ENCODE measurements at places on chromosomes 6 and 20.
A peak's percentile ranks its signal among the peaks of the same experiment; 100 is the strongest.

- DNase-seq, result no peak
These were observed 78.1 kb downstream of the AFDN start for GRCh38 chr6:167904791-167905190.

- DNase-seq, result no peak
These were observed 41.4 kb upstream of the LAMA2 start for GRCh38 chr6:128841518-128841917.

DNA sequence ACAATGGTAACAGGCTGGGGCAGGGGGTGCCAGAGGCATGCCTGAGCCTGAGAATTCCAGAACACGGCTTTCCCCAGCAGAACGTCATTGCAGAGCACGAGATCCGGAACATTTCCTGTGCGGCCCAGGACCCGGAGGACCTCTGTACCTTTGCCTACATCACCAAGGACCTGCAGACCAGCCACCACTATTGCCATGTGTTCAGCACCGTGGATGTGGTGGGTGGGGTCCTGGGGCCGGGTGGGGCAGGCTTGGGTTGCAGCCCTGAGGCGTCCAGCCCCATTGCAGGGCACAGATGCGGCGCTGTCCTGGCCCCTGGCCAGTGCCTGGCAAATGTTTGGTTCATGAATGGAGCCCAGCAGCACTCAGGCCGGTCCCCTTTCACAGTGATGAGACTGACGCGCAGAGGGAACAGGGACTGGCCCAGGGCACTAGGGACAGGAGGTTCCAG lies 57.1 kb downstream of the TCP11 start:
- DNase-seq, result no peak

DNA sequence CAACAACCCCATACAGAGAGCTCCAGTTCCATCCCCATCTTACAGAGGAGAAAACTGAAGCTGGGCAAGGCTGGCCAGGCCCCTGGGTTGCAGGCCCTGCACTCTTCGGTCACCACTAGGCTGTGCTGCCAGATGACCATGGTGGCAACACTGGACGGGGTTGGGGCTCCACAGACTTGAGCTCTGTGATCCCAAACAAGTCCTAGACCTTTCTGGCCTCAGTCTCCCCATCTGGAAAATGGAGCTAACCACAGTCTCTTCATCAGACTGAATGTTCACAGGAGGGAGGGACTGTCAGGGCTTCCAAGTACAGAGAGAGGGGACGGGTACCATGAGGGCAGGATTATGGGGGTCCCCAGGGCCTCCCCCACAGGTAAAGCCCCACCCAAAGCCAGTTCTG lies 41.3 kb upstream of the NOL4L start:
- DNase-seq, result no peak

- DNase-seq, result peak; percentile 48
These were observed 44.2 kb upstream of the SUPT3H start for GRCh38 chr6:45421709-45422502.

- no peak for DNase-seq
These were observed 807.5 kb upstream of the FLRT3 start for GRCh38 chr20:15144916-15145315.

GRCh38 chr6:466564-466963 lies 75.0 kb downstream of the IRF4 start:
- DNase-seq, result no peak

- DNase-seq, result no peak
These were observed 27.9 kb downstream of the ADTRP start for GRCh38 chr6:11750682-11751081.

- DNase-seq, result peak; percentile 60
These were observed 459.7 kb upstream of the HTR1E start for GRCh38 chr6:86477500-86478148.

DNA sequence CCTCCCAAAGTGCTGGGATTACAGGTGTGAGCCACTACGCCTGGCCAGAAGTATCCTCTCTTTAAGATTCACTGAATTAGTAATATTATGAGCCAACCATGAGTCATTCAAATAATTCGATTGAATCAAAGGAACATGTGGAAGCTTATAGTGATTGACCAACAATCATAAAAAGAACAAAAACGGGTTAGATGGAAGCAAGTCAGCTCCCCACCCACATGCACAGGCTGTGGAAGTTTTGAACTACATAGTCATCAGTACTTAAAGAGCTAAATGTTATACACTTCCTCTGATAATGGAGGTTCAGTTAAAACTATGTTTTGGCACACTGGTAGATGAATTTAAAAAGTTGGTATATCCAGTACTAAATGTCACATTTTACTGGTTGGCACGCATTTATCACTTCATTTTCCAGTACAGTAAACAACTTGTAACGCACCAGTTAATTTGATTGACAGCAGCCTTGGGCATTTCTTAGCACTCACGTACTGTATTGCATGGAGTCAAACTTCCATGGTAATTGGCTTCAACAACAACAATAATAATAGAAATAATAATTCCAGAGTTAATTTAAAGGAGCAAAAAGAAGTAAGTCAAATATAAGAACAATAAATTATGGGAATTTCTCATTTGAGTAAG lies 1107.3 kb upstream of the MAP3K7 start:
- no peak for DNase-seq

- no peak for DNase-seq
These were observed 487.5 kb downstream of the EPM2A start for GRCh38 chr6:145247692-145248419.

DNA sequence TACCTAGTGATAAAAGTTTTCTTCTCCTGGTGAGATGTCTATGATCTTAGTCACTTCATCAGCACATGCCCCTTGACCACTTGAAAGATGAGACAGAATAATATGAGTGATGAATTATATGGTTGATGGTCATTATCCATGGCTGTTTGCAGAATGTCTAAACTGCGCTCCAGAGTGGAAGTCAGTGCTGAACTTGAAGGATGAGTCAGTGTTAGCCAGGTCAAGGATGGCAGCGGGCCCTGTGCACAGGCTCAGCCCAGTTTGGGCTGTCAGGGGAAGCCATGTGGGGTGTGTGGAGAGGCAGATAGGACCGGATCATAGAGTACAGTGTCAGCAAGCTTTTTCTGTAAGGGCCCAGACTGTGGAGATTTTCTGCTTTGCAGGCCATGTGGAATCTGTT lies 67.2 kb upstream of the KIF25 start:
- DNase-seq, result no peak

DNA sequence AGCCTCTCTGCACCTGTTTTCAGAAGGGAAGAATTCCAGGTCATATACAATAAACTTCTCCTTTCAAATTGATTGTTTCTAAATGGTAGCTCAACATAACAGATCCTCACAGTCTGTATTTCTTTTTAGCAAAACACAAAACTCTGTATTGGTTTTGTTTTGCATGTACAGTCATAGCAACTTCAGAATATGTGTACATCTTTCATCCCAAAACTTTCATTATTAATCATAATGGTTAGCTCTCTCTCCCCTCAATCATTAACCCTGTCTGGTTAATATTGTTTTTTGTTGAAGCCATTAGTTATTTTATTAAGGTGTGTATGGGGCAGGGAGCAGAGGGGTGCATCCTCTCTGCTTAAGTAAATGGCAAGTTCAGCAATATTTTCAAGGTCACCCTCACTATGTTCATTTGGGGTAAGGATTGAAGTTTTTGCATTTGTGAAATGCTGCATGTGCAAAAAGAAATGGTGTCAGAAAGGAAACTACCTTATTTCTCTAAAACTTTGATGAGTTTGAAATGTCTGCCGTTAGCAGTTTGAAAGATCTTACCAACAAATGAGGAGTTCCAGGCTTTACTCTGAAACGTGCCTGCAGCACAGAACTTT lies 136.8 kb upstream of the BTBD3 start:
- DNase-seq, result no peak

DNA sequence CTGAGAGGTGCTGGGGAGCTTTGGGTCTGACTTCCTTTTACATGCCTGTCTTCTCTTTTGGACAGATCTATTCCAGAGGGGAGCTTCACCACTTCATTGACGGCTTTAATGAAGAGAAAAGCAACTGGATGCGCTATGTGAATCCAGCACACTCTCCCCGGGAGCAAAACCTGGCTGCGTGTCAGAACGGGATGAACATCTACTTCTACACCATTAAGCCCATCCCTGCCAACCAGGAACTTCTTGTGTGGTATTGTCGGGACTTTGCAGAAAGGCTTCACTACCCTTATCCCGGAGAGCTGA lies 13.1 kb downstream of the PRDM1 start:
- no peak for DNase-seq

- DNase-seq, result no peak
These were observed 167.1 kb downstream of the PHF3 start for GRCh38 chr6:63802606-63803206.

GRCh38 chr6:145295746-145296145 lies 439.6 kb downstream of the EPM2A start:
- DNase-seq, result no peak

GRCh38 chr6:159101656-159102055 lies 56.9 kb upstream of the TAGAP start:
- DNase-seq, result no peak

- no peak for DNase-seq
These were observed 84.5 kb downstream of the DNAH8 start for GRCh38 chr6:38799529-38800184.

- no peak for DNase-seq
These were observed 86.3 kb upstream of the PMEPA1 start for GRCh38 chr20:57795977-57796560.

GRCh38 chr6:45988635-45989034 lies 27.0 kb downstream of the CLIC5 start:
- no peak for DNase-seq

- no peak for DNase-seq
These were observed 192.7 kb upstream of the SLC35B3 start for GRCh38 chr6:8628063-8628462.

DNA sequence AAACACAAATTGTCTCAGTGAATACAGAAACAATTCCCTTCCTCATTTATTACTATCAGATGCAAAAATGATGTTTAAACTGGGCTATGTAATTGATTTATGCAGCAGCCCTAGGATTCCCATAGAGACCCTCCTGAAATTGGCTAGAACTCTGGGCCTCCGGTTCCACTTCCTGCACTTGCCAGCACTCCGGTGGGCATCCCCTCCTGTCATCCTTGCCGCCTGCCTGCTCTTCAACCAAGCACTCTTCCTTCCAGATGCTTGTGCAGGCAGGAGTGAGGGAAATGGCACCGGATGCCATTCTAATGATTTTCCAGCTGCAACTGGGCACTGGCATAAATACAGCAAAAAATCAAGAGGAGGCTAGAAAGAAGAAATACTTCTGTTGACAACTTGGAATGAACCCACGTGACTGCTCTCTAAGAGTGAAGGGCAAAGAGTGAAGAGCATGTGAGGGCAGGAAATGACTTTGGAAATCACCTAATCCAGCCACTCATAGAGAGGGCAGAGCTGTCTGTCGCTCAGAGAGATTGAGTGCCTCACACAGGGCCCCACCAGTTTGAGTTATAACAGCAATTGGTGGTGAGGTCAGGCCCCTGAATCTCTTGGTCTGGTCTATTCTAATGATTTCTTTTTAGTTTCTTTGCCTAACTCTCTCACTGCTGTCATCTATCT lies 3.7 kb upstream of the NEDD9 start:
- DNase-seq, result no peak

- DNase-seq, result no peak
These were observed 122.5 kb upstream of the BMP2 start for GRCh38 chr20:6644813-6645628.

DNA sequence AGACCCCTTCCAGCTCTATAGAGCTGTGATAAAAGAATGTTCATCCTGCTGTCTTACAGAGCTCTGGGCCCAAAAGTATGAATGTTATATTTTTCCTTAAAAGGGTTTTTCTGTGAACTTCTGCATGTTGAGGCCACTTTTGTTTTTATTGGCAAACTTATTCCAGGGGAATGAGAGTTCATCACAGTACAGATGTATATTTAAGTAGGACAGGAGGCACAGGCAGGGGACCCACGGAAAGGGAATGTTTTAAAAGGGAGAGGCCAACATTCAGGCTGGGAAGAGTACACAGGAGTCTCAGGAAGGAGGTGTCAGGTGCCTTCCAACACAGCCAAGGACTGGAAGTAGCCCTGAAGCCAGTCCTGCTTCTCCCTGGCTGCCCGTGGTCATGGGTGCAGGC lies 148.4 kb downstream of the EYA2 start:
- no peak for DNase-seq

DNA sequence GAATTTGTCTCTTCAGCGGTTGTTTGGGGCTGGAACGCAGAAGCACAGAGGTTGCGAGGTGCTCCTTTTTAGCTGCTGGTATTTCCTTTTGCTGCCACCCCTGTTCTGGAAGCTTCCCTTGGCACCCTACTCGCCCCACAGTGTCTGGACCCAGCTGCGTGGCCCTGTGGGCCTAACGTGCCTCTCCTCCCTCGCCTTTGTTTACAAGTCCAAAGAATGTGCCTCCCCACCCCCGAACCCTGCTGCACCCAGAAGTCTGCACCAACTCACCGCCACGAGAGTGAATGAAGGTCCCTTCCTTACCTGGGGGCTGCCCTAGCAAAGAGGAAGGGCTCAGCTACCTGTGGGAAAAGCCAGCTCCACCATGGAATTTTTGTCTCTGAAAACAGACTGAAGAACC lies 139.7 kb upstream of the RPS6KA2 start:
- DNase-seq, result no peak

DNA sequence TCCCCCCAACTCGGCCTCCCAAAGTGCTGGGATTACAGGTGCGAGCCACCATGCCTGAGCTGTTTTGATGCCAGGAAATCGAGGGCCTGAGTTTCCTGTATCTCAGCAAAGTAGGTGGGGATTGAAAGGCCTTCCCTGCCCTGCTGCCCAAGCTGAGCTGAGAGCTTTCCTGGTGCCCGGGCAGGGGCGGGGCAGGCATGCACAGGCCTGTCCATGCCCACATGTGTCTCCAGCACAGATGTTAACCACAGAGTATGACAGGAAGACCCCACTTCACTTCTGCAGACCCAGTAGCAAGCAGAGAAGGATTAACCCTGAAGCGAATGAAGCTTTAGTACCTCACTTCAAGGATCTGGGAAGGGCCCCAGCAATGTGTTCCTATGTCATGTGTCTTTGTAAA lies 66.0 kb downstream of the GPR6 start:
- DNase-seq, result no peak

DNA sequence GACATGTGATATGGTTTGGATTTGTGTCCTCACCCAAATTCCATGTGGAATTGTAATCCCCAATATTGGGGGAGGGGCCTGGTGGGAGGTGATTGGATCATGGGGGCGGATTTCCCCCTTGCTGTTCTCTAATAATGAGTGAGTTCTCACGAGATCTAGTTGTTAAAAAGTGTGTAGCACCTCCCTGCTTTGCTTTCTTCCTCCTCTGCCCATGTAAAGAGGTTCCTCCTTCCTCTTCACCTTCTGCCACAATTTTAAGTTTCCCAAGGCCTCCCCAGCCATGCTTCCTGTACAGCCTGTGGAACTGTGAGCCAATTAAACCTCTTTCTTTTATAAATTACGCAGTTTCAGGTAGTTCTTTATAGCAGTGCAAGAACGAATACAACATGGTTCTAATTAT lies 2.1 kb upstream of the ZNF451 start:
- no peak for DNase-seq

DNA sequence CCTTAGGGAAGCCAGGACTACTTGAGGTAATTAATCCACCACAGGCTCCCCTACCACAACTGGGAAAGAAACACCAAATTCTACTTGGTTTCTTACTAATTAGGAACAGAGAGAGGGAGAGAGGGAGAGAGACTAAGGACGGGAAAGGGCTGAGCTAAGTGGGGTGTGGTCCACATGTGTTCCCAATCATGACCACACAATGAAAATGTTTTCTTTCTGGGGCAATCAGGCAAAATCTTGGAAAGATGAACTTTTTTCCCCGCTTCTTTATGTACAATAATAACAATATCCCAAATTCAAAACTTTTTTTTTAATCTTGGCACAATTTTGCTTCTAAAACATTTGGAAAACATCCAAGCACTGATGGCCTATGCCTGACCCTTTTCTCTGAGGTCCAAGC lies 734.4 kb downstream of the MAFB start:
- no peak for DNase-seq
